ENCODE measurements at places on chromosomes 1 and 21. TPM values are rescaled to one million over a fixed set of nuclear protein-coding genes. Genes with fewer than 3 reads are reported as not detected.

GRCh38 chr1:205716371-205717132 is 33.4 kb downstream of the NUCKS1 start:
- no peak for DNase-seq

- no peak for DNase-seq
Measured at GRCh38 chr1:96414598-96414997, 307.0 kb upstream of the PTBP2 start.

DNA sequence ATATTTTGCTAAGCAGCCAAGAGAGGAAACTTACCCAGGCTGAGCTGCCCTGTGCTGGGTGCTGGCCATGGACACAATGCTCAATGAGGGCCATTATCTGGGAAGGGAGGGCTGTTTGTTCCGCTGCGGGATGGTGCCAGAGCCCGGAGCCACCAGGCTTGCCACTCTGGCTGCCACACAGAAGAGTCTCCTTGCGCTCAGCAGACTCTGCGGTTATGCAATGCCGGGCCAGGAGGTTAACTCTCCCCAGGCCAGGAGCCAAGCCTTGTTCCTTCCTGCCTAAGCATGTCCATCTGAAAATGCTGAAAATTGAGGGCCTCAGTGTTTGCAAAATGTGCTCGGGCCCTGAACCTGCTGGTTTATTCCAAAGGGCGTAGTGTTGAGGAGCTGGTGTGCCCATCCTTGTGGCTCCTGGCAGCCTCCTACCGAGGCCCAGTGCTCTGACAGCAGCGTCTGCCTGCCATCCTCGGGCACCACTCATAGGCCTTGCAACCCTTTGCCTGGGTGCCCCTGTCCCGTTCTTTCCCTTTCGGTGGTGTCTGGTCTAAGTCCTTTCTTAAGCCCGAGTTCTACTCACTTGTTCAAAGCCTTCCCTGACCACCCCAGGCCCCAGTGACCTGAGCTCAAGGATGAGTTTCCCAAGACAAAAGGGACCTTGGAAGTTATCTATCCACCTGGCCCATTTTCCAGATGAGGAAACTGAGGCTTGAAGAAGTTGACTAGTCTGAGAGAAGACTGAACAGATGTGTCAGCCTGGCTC is 133.8 kb upstream of the EDN2 start:
- DNase-seq = no peak

The LCE3D gene
- total RNA-seq = not detected

GRCh38 chr1:92475029-92475428 is 11.7 kb downstream of the GFI1 start:
- peak; percentile 23 for DNase-seq
